Spleen (tissue), 13 donors: ENCODE measurements at places on chromosomes 16 and 17. TPM values are rescaled to one million over a fixed set of nuclear protein-coding genes. Genes with fewer than 3 reads are reported as not detected.

DNA sequence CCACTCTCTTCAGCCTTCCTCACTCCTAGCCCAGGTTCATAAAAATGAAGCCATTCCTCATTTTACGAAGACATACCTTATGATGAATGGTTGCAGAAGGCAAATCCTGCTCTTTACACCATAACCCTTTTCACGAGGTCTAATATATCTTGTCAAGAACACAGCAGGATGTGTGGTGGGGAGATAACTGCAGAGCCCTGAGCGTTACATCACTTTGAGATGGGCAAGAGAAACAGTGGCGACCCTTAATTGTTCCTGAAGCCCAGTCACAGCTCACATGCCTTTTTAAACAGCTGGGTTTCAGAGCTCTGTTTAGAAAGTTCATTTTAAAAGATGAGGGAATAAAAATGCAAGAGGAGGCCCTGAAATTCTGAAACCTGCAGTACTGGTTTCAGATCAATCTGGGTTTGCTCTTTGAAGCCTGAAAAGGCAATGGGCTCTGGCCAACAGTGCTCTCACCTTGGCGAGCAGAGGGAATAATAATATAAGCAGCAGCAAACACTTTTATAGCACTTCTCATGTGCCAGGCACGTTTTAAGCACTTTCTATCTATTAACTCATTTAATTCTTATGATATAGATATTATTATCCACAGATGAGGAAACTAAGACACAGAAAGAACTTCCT, 2.9 kb downstream of the FAM117A start:
- peaks cover 25% of the 10 kb centered on the region for H3K36me3 ChIP-seq
- DNase-seq = no peak
- H3K4me3 ChIP-seq = peak overlapping the region; percentile 90
- peak overlapping the region; percentile 92 for H3K27ac ChIP-seq

The ITPRIPL2 gene
- 2.5 TPM for polyA plus RNA-seq

The RASD1 gene
- polyA plus RNA-seq = 7.9 TPM

GRCh38 chr17:33982909-33983308, 272.2 kb upstream of the CCL2 start:
- no peaks in the 10 kb centered on the region for H3K4me1 ChIP-seq
- no peak overlapping the region for H3K27ac ChIP-seq
- no peaks in the 10 kb centered on the region for H3K36me3 ChIP-seq
- H3K4me3 ChIP-seq = no peak overlapping the region
- no peak for DNase-seq

The MYO15A gene
- 0.61 TPM for polyA plus RNA-seq

DNA sequence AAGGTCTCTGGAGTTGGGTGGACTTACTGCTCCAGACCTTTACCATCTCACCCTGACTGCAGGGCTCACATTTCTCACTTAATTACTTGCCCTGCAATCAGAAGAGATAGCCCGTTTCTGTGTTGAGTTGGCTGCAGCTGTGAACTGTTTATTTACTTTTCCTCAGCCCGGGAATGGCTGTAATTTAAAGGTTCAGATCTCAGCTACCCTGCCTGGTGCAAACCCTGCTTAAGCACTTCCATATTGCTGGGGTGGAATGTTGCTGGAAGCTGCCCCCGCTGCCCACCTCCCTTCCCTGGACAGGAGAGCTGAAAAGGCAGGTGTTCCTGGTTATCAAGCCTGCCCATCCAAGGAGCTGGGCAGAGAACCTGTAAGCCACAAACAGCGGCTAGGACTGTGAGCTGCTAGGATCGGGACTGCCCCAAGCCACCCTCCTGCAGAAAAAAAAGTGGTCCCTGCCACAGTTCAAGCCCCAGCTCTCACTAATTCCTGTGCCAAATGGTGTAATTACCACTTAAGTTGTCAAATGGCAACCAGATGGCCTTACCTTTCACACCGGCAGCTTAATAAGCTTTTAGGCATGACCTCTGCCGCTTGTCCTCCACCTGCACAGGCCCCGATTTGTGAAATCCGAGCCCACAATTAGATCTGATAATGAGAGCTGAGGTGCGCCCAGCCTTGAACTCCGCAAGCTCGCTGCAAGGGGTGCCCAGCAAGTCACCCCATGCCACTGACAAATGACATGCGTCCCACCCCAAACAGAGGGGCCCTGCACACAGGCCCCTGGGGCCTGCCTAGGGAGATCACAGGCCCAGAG, 269.8 kb downstream of the C16orf95 start:
- H3K36me3 ChIP-seq = no peaks in the 10 kb centered on the region
- peaks cover 5% of the 10 kb centered on the region for H3K4me1 ChIP-seq
- no peak overlapping the region for H3K27ac ChIP-seq
- no peak for DNase-seq

The DHRS7B gene
- 18.4 TPM for polyA plus RNA-seq

GRCh38 chr17:50209472-50210239, 8.2 kb upstream of the COL1A1 start:
- DNase-seq = no peak
- peaks cover 49% of the 10 kb centered on the region for H3K27me3 ChIP-seq
- H3K27ac ChIP-seq = peak overlapping the region; percentile 72
- no peaks in the 10 kb centered on the region for H3K36me3 ChIP-seq
- H3K4me3 ChIP-seq = no peak overlapping the region

DNA sequence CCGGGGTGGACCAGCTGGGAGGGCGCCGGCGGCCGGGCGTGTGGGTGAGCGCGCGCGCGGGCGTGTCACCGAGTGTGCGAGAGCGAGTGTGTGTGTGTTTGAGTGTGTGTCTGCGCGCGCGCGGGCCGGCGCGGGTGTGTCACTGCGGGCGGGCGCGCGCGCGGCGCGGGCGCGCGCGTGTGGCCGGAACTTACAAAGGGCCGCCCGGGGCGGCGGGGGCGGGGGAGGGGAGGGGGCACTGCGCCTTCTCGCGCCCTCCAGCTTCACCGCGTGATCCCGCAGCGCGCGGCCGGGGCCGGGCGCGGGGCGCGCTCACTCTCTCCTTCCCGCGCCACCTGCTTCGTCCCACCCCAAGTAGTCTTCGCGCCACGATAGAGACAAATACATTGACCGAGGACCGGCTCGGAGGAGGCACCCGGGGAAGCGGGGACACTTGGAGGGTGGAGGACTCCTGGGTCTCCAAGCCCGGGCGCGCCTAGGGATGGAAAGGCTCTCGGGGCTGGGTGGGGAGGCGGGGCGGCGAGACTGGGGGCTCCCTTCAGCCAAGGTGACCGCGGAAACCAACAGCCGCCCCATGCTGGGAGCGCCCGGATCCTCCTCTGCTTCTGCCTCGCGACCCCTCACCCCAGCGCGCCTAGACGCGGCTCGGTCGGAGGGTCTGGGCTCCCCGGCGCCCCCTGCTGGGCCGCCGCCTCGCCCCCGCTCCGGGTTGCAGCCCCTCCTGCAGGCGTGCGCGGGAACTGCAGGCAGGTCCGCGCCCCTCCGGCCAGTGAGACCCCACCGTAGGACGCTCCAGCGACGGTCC, at the start of gene SRCIN1:
Gene SRCIN1, minus strand, starts transcription at position 112 of the 805 bp plus-strand sequence. CDS start 247 bp downstream, outside the sequence.
- no peak within 1 kb of the TSS for H3K27ac ChIP-seq
- H3K27me3 ChIP-seq = peaks cover 100% of the 10 kb centered on the region
- DNase-seq = peak; percentile 81
- peaks cover 35% of the 10 kb centered on the region for H3K4me1 ChIP-seq

The TBC1D3G gene
- 0.61 TPM for polyA plus RNA-seq

The WNT9B gene
- polyA plus RNA-seq = 0.11 TPM

The ACTG1 gene
- polyA plus RNA-seq = 1,119 TPM

The VPS35L gene
- polyA plus RNA-seq = 24.7 TPM

GRCh38 chr16:27202923-27203506, 311 bp upstream of the KDM8 start:
- peak overlapping the region; percentile 99 for H3K27ac ChIP-seq
- peaks cover 23% of the 10 kb centered on the region for H3K4me1 ChIP-seq
- H3K27me3 ChIP-seq = no peaks in the 10 kb centered on the region
- H3K4me3 ChIP-seq = peak overlapping the region; percentile 80
- H3K36me3 ChIP-seq = peaks cover 9% of the 10 kb centered on the region

The TRAF4 gene
- 24.8 TPM for polyA plus RNA-seq

- no peak for DNase-seq
- no peaks in the 10 kb centered on the region for H3K27me3 ChIP-seq
- H3K36me3 ChIP-seq = no peaks in the 10 kb centered on the region
- no peak overlapping the region for H3K4me3 ChIP-seq
- H3K4me1 ChIP-seq = no peaks in the 10 kb centered on the region
- H3K27ac ChIP-seq = no peak overlapping the region
These were observed 54.2 kb downstream of the TMEM100 start for GRCh38 chr17:55668312-55668920.

The UTS2R gene
- not detected for polyA plus RNA-seq

DNA sequence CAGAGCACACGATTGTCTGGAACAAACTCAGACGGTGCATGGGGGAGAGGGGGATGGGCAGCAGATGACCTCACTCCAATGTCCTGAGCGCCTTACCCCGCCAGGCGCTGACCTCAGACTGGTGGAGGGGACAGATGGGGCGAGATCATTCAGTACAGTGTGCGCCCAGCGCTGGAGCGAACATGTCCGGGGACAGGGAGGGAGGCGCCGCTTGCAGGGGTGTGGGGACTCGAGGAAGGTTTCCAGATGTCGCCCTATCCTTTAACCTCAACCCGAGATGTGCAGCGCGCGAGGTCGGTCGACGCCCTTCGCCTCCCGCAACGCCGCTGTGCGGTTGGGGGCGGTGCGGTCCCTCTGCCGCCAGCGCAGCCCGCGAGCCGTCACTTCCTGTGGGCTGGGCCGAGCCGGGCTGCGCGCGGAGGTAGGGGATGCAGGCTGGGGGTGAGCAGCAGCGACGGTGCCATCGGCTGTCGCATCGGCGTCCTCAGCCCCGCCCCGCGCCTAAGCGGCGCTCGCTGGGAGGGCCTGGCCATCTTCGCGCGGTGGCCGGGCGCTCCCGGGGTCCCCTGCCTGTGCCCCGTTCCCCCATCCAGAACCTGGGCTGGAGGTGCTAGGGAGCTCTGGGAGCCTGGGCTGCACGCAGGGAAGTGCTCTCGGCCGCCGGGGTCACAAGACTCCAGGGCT, 5.3 kb upstream of the CDR2L start:
- H3K36me3 ChIP-seq = no peaks in the 10 kb centered on the region
- no peaks in the 10 kb centered on the region for H3K27me3 ChIP-seq
- H3K4me1 ChIP-seq = peaks cover 30% of the 10 kb centered on the region
- H3K27ac ChIP-seq = peak overlapping the region; percentile 81

GRCh38 chr17:52106638-52107261, 51.8 kb downstream of the CA10 start:
- no peak overlapping the region for H3K4me3 ChIP-seq
- H3K27ac ChIP-seq = no peak overlapping the region

GRCh38 chr16:85470873-85471272, 142.2 kb upstream of the GSE1 start:
- peaks cover 34% of the 10 kb centered on the region for H3K4me1 ChIP-seq
- DNase-seq = no peak
- no peaks in the 10 kb centered on the region for H3K27me3 ChIP-seq
- H3K27ac ChIP-seq = no peak overlapping the region
- H3K36me3 ChIP-seq = no peaks in the 10 kb centered on the region

DNA sequence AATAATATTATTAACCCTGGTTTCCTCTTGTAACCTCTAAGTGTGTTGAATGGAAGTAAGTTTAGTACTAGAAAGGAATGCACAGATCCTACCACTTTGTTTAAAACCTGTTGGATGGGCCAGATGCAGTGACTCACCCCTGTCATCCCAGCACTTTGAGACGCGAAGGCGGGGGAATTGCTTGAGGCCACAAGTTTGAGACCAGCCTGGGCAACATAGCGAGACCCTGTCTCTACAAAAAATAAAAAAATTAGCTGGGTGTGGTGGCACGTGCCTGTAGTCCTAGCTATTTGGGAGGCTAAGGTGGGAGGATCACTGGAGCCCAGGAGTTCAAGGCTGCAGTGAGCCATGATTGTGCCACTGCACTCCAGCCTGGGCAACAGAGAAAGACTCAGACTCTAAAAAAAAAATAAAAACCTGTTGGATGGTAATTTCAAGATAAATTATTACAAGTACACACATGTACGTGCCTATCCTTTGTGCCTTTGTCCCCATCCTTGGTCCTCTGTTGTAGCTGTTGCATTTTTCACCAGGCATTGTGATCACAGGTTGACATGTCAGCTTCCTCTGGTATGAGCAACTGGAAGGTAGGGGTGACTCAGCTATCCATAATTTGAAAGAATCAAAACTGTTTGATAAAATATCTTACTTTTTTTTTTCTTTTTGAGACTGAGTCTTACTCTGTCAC, 30.7 kb upstream of the METTL9 start:
- H3K4me1 ChIP-seq = peaks cover 4% of the 10 kb centered on the region
- H3K36me3 ChIP-seq = no peaks in the 10 kb centered on the region
- H3K4me3 ChIP-seq = no peak overlapping the region
- DNase-seq = peak; percentile 63
- H3K27ac ChIP-seq = no peak overlapping the region
- H3K27me3 ChIP-seq = no peaks in the 10 kb centered on the region

DNA sequence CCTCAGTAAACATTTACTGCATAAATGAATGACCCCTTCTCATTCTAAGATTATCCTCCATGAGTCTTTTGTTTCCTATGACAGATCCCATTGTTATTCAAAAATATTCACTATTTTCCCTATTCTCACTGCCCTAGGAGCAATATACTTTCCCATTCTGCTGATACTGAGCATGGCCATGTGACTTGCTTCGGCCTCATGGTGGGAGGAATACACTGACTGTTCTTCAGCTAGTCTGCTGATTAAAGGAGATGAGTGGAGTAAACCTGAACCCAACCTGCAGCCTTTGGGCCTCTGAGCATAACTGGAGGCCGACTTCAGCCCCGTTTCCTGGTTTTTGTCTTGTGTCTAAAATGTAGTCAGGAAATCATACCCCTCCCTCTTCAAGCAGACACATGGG, 531.8 kb upstream of the SALL1 start:
- no peaks in the 10 kb centered on the region for H3K36me3 ChIP-seq
- H3K27me3 ChIP-seq = no peaks in the 10 kb centered on the region
- no peaks in the 10 kb centered on the region for H3K4me1 ChIP-seq

- no peaks in the 10 kb centered on the region for H3K36me3 ChIP-seq
- no peak overlapping the region for H3K4me3 ChIP-seq
- no peaks in the 10 kb centered on the region for H3K27me3 ChIP-seq
- H3K27ac ChIP-seq = peak overlapping the region; percentile 73
- no peaks in the 10 kb centered on the region for H3K4me1 ChIP-seq
These were observed 5.0 kb upstream of the TM4SF5 start for GRCh38 chr17:4766723-4767122.

The CAVIN1 gene
- polyA plus RNA-seq = 129 TPM

DNA sequence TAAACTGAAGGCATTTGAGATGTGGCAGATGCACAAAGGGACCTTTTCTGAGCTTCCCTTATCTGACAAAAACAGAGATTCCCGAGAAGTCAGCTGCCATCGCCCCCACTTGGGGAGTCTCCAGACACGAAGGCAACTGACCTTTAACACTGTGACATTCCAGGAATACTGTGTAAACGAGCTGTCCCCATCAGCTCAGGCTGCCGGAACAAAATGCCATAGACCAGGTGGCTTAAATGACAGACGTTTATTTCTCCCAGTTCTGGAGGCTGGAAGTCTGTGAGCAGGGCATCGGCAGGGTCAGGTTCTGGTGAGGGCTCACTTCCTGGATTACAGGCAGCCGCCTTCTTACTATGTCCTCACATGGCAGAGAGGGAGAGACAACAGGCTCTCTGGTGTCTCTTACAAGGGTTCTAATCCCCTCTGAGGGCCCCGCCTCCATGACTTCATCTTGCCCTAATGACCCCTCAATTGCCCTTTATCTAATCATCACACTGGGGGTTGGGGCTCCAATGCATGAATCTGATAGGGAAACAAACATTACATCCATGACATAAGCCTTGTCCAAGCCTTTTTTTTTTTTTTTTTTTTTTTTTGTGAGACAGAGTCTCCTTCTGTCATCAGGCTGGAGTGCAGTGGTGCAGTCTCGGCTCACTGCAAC, 178.5 kb upstream of the RPL38 start:
- DNase-seq = no peak
- H3K4me1 ChIP-seq = no peaks in the 10 kb centered on the region
- no peaks in the 10 kb centered on the region for H3K27me3 ChIP-seq

GRCh38 chr16:65598621-65599020, 476.8 kb upstream of the CDH11 start:
- DNase-seq = no peak
- no peak overlapping the region for H3K27ac ChIP-seq
- no peak overlapping the region for H3K4me3 ChIP-seq
- no peaks in the 10 kb centered on the region for H3K36me3 ChIP-seq
